Effector memory CD8-positive, alpha-beta T cell (primary cell): ENCODE measurements at places on chromosomes 6 and 20.

- no peak overlapping the region for H3K27ac ChIP-seq
- H3K27me3 ChIP-seq, result peaks cover 74% of the 10 kb centered on the region
- no peaks in the 10 kb centered on the region for H3K4me1 ChIP-seq
- no peak for DNase-seq
Observed at GRCh38 chr6:167401525-167402194, 76.8 kb downstream of the TTLL2 start.

DNA sequence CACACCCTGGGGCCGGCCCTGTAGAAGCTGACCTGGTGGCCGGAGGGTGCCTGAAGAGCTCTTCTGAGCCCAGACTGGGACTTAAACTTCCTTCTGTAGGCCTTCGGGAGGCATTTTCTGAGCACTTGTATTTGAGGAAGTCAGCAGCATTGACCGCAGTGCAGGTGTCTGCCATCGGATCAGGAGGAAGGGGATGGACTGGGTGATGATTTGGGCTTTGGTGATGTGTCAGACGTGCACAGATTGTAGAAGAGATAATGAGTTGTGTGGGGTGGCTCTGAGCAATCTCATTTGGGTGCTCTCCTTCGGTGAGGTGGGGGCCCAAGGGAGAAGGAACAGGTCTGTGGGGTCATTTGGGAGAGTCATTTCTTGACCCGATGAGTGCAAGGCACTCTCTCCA, 150.9 kb downstream of the ARID1B start:
- H3K36me3 ChIP-seq, result no peaks in the 10 kb centered on the region
- DNase-seq, result no peak
- H3K27me3 ChIP-seq, result no peaks in the 10 kb centered on the region
- H3K27ac ChIP-seq, result peak overlapping the region; percentile 91
- peaks cover 69% of the 10 kb centered on the region for H3K4me1 ChIP-seq

- H3K27ac ChIP-seq, result no peak overlapping the region
- H3K4me1 ChIP-seq, result peaks cover 10% of the 10 kb centered on the region
- no peaks in the 10 kb centered on the region for H3K36me3 ChIP-seq
- H3K27me3 ChIP-seq, result peaks cover 31% of the 10 kb centered on the region
- DNase-seq, result no peak
Observed at GRCh38 chr20:51700809-51701285, 67.3 kb downstream of the ATP9A start.

DNA sequence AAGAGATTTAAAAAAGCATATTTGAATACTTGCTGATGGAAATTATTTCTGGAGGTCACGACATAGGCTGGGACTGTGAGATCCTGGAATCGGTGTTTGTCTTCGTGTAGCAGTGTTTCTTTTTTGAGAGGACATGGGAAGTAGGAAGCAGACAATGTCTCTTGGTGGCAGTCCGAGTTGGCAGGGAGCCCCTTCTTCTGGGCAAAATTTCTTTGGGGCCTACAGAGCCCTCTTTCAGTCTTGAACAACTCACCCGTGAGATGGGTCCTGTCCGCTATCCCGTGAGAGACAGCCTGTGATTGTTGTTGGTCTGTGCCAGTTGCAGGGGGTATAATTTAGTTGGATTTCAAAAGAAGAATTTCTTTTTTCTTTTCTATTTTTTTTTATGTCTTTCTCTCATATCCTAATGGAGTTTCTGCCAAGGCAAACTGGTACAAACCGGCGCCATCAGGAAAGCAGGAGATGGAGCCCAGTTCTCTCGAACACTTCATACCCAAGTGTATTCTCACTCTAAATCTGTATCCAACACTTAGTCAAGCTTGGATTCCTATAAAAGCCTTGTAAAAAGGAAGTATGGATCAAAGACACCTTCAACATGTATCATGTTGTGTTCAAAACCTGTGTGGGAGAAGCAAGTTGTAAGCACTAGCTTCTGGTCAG, 785.1 kb downstream of the MAFB start:
- no peaks in the 10 kb centered on the region for H3K27me3 ChIP-seq
- no peaks in the 10 kb centered on the region for H3K4me1 ChIP-seq
- H3K27ac ChIP-seq, result no peak overlapping the region
- no peak overlapping the region for H3K4me3 ChIP-seq

GRCh38 chr20:47453167-47453782, 48.4 kb upstream of the NCOA3 start:
- no peaks in the 10 kb centered on the region for H3K36me3 ChIP-seq
- no peak for DNase-seq
- H3K27ac ChIP-seq, result peak overlapping the region; percentile 75
- H3K4me1 ChIP-seq, result peaks cover 2% of the 10 kb centered on the region
- H3K4me3 ChIP-seq, result no peak overlapping the region
- H3K27me3 ChIP-seq, result no peaks in the 10 kb centered on the region

GRCh38 chr6:18034798-18035202, 47.4 kb upstream of the KIF13A start:
- H3K4me1 ChIP-seq, result no peaks in the 10 kb centered on the region
- H3K27me3 ChIP-seq, result peaks cover 16% of the 10 kb centered on the region
- no peak overlapping the region for H3K27ac ChIP-seq
- peaks cover 5% of the 10 kb centered on the region for H3K36me3 ChIP-seq
- no peak overlapping the region for H3K4me3 ChIP-seq

GRCh38 chr6:88114838-88115237, 51.3 kb downstream of the CNR1 start:
- no peaks in the 10 kb centered on the region for H3K4me1 ChIP-seq
- no peak overlapping the region for H3K27ac ChIP-seq
- H3K27me3 ChIP-seq, result peaks cover 37% of the 10 kb centered on the region
- H3K36me3 ChIP-seq, result no peaks in the 10 kb centered on the region
- H3K4me3 ChIP-seq, result no peak overlapping the region

GRCh38 chr6:130138116-130138908, 84.4 kb downstream of the SAMD3 start:
- peak overlapping the region; percentile 76 for H3K27ac ChIP-seq
- no peaks in the 10 kb centered on the region for H3K27me3 ChIP-seq
- peaks cover 67% of the 10 kb centered on the region for H3K4me1 ChIP-seq
- H3K36me3 ChIP-seq, result peaks cover 47% of the 10 kb centered on the region
- peak overlapping the region; percentile 72 for H3K4me3 ChIP-seq

GRCh38 chr6:44132476-44132875, 5.1 kb downstream of the TMEM63B start:
- H3K27me3 ChIP-seq, result no peaks in the 10 kb centered on the region
- DNase-seq, result no peak
- H3K4me3 ChIP-seq, result no peak overlapping the region
- H3K36me3 ChIP-seq, result peaks cover 34% of the 10 kb centered on the region
- no peak overlapping the region for H3K27ac ChIP-seq
- H3K4me1 ChIP-seq, result peaks cover 16% of the 10 kb centered on the region

GRCh38 chr6:39156801-39157200, 41.8 kb upstream of the SAYSD1 start:
- H3K36me3 ChIP-seq, result no peaks in the 10 kb centered on the region
- no peak overlapping the region for H3K27ac ChIP-seq
- no peaks in the 10 kb centered on the region for H3K4me1 ChIP-seq

DNA sequence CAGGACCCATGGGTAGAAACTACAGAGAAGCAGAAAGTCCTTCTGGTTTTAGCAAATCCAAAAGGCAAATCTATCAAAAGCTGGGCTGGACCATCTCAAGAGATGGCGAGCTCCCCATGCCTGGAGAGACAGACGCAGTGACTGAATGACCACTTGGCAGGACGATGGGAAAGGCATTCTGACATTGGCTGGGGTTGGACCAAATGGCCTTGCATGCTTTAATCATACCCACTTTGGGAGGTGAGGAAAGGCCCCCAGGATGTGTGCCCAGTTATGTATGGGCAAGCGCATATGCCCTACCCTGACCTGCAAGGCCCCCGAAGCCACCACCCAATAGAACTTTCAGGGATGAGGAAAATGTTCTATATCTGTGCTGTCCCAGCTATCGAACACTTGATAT, 45.1 kb downstream of the JPH2 start:
- DNase-seq, result no peak
- H3K4me1 ChIP-seq, result peaks cover 3% of the 10 kb centered on the region
- no peak overlapping the region for H3K4me3 ChIP-seq
- no peak overlapping the region for H3K27ac ChIP-seq
- H3K27me3 ChIP-seq, result peaks cover 39% of the 10 kb centered on the region

DNA sequence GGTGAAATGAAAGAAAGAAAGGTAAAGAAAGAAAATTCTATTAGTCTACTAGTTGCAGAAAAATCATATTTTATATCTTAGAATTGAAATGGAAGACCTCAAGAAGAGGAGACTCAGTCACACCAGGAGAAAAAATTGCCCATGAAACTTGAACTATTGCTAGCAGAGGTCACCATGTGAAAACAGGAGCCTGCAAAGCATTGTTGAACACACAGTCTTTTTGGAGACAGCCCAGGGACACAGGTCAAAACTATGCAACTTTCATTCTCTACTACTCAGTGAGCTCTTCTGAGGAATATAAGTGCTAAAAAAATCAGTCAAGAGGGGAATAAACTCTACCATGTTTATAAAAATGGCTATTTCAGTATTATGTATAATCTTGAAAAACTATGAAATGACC, 89.8 kb upstream of the TENT5A start:
- no peaks in the 10 kb centered on the region for H3K27me3 ChIP-seq
- no peak for DNase-seq
- no peak overlapping the region for H3K27ac ChIP-seq

- H3K4me3 ChIP-seq, result no peak overlapping the region
- peaks cover 25% of the 10 kb centered on the region for H3K36me3 ChIP-seq
- DNase-seq, result no peak
- H3K27ac ChIP-seq, result peak overlapping the region; percentile 77
- peaks cover 19% of the 10 kb centered on the region for H3K4me1 ChIP-seq
- no peaks in the 10 kb centered on the region for H3K27me3 ChIP-seq
Observed at GRCh38 chr6:33567836-33568235, 12.2 kb downstream of the BAK1 start.

- peaks cover 9% of the 10 kb centered on the region for H3K27me3 ChIP-seq
- H3K4me3 ChIP-seq, result no peak overlapping the region
- peaks cover 10% of the 10 kb centered on the region for H3K4me1 ChIP-seq
- no peaks in the 10 kb centered on the region for H3K36me3 ChIP-seq
- H3K27ac ChIP-seq, result no peak overlapping the region
Observed at GRCh38 chr6:40505191-40505810, 81.9 kb downstream of the LRFN2 start.

GRCh38 chr6:113414511-113414910, 442.6 kb upstream of the MARCKS start:
- H3K4me3 ChIP-seq, result no peak overlapping the region
- no peaks in the 10 kb centered on the region for H3K36me3 ChIP-seq
- no peaks in the 10 kb centered on the region for H3K27me3 ChIP-seq
- H3K27ac ChIP-seq, result no peak overlapping the region

GRCh38 chr6:32151863-32152768, at the start of gene PRRT1:
Gene PRRT1, minus strand, starts transcription at chr6:32151939. Its CDS starts 112 bp downstream, at chr6:32151827.
- H3K4me1 ChIP-seq, result peaks cover 46% of the 10 kb centered on the region
- no peak for DNase-seq
- H3K4me3 ChIP-seq, result peak within 1 kb of the TSS; percentile 89

- H3K4me1 ChIP-seq, result no peaks in the 10 kb centered on the region
- no peaks in the 10 kb centered on the region for H3K36me3 ChIP-seq
- no peak for DNase-seq
- H3K27ac ChIP-seq, result no peak overlapping the region
- H3K4me3 ChIP-seq, result no peak overlapping the region
- H3K27me3 ChIP-seq, result peaks cover 38% of the 10 kb centered on the region
Observed at GRCh38 chr20:40583205-40583604, 105.8 kb downstream of the MAFB start.

- DNase-seq, result no peak
- no peak overlapping the region for H3K4me3 ChIP-seq
- no peaks in the 10 kb centered on the region for H3K36me3 ChIP-seq
- H3K27ac ChIP-seq, result no peak overlapping the region
- no peaks in the 10 kb centered on the region for H3K4me1 ChIP-seq
Observed at GRCh38 chr20:10919396-10920140, 245.8 kb upstream of the JAG1 start.
